ENCODE measurements at places on chromosomes 5 and 9.

GRCh38 chr5:59786334-59786805 is 107.2 kb downstream of the PDE4D start:
- DNase-seq = no peak

GRCh38 chr5:32297181-32298058 is 15.3 kb downstream of the MTMR12 start:
- no peak for DNase-seq

DNA sequence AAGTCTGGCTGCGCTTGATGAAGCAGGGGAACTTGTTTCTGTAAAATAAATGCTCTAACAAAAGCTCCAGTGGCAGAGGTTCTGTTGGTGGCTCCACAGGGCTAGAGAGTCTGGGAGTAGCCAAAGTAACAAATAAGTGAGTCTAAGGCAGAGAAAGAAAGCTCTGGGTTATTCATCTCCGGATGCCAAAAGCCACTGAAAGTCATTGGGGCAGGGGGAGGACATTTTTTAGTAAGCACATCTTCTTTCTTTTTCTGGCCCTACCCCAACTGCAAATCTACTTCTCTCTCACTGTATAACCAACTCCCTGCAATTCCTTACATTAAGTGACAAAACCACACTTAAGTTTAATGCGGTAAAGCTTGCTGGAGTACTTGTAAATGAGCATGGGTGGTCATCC is 141.6 kb downstream of the INSYN2B start:
- no peak for DNase-seq

DNA sequence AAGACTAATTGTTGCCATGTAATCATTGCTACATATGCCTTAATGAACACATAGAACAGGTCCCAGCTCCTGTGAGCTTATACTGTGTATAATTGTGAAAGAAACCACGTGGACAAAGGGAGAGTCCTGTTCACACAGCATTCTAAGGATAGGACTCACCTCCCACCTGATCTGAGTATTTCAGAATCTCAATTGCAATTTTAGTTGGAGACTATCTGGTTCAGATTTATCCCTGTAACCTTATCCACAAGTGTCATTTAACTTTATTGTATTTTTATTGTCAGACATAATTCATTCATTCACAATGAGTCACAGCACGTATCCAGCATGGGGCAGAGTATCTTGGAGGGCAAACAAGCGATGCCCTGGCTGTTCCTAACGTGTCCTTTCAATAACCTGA is 448.3 kb downstream of the NTRK2 start:
- DNase-seq = no peak

DNA sequence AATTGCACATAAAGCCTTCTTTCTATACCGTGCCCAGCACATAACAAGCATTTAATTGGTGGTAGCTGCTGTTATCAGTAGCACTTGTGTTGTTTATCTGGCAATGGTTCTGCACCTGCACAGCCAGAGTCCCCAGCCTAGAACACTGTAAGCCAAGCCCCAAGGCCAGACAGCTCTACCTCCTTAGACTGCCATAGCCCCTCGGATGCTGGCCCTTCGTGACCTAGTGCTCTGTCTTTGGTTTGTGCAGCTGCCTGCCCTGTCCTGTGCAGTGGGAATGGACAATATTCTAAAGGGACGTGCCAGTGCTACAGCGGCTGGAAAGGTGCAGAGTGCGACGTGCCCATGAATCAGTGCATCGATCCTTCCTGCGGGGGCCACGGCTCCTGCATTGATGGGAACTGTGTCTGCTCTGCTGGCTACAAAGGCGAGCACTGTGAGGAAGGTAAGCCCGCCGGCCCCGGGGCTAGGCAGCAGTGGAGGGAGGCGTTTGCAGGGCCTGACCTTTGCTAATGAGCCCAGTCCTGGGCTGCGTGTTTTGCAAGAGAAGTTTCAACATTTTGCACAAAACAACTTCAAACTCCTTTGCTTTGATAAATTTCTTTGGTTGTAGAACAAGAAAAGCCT is 173.3 kb upstream of the WWC1 start:
- DNase-seq = no peak

- DNase-seq = no peak
These were observed 253.0 kb upstream of the ARRDC3 start for GRCh38 chr5:91635950-91636734.

- peak; percentile 34 for DNase-seq
These were observed 40.5 kb downstream of the FYB1 start for GRCh38 chr5:39178861-39179260.

GRCh38 chr9:253539-253938 is 38.9 kb downstream of the DOCK8 start:
- no peak for DNase-seq

DNA sequence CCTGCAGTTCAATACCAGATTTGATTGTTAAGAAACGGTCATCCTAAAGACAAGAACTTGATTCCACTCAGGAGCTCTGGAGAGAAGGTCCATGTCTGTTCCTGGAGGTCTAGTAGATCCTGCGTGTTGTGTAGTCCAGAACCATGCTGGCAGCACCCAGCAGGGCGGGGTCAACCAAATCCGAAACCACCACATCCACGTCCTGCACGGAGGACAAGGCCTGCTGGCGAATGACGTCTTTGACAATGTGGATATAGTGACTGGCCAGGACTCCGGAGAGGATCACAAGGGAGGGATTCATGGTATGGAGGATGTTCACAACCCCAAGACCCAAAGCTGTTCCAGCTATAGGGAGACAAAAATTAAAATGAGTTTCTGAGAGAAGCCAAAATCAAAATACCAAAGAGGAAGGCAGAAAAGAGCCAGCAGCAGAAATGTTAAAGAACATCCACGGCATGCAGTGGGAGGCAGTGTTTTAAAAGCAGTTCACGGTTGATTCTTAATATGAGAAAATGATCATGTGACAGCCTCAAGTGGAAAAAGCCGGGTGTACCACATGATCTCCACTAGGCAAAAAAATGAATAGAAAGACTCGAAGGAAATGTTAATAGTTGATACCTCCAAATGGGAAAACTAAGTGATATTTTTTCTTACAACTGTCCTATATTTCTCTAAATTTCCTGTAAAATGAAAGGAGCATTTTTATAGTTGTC is 26.7 kb downstream of the CLTA start:
- DNase-seq = no peak

- peak; percentile 60 for DNase-seq
These were observed 280.2 kb downstream of the CDK5RAP2 start for GRCh38 chr9:120299785-120300184.

GRCh38 chr5:52269859-52270258 is 517.9 kb upstream of the ITGA1 start:
- DNase-seq = no peak

DNA sequence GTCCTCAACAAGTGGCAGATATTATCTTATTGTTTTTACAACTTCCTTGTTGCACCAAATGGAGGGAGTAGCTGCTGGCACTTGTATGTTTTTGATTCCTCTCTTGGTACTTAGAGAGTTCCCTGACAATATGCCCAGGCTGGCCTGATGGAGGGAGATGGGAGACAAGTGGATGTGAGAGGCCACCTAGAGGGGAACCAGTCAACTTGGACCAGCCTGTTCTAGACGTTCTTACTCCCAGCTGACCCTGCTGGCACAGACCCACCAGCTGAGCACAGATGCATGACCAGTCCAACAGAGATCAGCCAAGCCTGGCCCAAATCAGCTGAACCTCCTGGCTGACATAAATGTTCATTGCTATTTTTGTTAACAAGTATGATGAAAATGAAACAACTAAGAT is 60.9 kb upstream of the GDNF start:
- DNase-seq = no peak

- DNase-seq = no peak
These were observed at the start of gene PDE8B for GRCh38 chr5:77210091-77210963. Gene PDE8B (plus strand): TSS chr5:77210680. CDS start chr5:77210926, 246 bp downstream.

DNA sequence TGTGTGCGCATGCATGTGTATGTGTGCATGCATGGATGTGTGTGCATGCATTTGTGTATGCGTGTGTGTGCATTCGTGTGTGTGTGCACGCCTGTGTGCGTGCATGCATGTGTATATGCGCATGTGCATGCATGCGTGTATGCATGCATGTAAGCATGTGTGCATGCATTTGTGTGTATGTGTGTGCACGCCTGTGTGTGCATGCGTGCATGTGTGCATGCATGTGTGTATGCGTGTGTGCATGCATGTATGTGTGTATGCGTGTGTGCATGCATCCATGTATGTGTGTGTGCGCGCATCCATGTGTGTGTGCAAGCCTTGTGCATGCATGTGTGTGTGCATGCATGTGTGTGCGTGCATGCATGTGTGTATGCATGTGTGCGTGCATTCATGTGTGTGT is 276.8 kb downstream of the PBX3 start:
- DNase-seq = no peak

DNA sequence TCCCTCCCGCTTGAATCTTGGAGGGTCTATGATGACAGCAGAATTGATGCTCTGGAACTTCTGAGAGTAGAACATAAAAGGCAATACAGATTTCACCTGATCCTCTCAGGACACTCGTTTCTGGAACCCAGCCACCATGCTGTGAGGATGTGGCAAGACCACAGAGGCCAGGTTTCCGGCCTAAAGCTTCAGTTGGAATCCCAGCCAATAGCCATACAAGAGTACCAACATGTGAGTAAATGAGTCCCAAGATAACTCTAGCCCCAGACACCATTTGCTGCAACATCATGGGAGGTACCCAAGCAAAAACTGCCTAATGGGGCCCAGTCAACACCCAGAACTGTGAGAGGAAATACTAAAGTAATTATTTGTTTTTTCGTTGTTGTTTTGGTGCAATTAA is 65.7 kb upstream of the MARCHF11 start:
- DNase-seq = no peak

DNA sequence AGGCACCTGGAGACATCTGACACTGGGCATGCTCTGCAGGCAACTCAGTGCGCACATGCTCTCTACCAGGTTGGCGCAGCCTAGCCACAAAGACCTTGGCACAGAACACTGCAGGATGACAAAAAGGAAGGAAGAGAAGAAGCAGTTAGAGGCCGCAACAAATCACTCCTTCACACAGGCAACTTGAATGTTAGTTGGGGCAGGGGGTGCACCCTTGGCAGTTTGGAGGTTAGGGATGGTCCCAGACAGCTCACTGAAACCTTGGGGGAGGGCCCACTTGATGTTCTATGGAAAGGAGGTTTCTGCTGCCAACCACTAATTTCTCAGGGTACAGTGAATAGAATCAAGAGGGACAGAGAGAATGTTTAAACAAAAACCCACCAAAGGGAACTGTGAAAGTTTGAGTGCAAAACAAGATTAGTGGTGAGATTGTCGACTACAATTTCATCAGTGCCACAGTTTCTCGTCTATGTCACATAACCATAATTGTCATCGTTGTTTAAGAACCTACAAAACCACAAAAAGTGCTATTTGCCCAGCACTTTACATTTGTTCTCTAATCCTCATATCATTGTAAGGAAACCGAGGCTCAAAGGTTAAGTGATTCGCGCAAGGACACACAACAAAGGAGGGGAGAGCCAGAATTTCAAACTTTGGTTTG is 48.7 kb downstream of the FBXW11 start:
- no peak for DNase-seq

DNA sequence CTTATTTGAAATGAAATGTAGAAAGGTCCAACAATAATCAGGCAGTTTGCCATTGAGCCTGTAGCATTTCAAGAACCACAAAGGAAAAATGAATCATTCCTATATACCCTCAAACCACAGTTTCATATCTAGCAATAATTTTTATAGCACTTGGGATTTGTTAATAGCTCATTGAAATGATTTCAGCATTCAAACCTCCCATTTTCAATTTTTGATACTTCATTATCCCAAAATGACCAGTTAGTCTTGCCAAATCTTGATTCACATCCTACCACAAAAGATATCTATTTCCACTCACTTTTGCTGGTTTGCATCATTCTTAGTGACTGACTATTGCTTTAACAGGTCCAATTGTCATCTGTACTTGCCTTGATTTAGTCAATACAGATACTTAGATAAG is 790.1 kb downstream of the TLE1 start:
- no peak for DNase-seq

DNA sequence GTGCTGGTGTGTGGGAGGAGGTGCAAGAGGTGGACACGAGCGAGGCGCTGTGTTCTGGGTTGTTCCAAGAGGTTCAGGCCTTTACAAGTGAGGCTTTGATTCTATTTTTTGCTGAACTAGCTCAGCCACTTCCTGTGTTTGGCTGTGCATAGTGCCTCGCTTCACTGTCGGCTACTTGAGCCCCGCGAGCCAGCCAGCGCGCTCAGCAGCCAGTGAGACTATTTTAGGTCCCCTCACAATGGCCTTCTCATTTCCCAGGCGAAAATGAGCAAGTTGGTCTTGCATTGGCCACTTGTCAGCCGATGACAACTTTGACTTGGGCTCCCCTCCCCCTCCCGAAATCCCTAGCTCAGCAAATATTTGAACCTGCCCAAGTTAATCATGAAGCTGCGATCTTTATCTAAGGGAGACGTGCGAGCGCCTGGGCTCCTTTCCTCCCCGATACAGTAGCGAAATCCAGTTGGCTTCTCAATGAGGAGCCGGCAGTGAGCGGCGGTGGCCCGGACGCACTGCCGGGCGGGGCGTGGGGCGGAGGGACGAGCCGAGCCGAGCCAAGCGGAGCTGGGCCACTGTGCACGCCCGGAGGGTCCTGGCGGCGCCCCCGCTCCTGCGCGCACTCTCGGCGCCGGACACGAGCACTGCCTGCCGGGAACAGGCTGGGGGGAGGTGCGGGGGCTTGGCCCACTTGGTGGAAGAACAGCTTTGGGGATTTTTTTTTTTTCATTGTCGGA is 72.6 kb downstream of the PIK3R1 start:
- DNase-seq = no peak

DNA sequence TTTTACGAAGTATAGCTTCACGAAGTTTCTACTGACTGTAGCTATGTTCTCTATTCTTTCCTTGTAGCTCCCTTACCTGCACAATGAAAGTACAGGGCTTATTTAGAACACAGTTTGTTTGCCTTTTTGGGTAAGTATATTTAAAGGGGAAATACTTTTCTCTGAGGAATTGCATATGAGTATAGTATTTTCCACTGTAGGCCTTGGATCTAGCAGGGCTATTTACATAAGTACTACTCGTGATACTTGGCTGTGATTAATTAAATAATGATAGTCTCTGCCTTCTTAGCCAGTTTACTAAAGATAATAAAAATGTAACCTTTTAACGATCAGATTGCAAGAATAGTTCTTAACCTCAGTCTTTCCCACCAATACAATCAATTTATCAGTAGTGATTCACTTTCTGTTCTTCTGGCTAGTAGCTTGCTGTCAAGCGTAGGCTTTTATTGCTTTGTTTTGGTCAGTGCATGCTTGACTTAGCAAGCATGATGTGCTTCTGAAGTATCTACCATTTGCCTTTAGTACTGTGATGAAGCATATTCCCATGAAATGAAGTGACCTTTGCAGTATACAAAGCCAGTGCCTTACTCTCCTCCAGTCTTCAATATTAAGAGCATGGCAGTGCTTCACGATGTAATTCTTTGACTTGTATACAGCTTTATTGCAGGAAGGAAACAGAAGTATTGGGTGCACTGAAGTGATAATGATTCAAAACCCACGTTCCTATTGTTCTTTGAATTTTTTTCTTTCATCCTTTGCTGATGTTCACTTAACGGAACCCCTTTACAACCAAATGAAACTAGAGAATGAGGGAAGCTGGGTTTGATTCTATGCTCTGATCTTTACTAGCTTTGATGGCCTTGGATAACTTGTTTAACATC is 64.2 kb downstream of the SLC44A1 start:
- DNase-seq = no peak
